ENCODE measurements at places on chromosomes 4 and X. TPM values are rescaled to one million over a fixed set of nuclear protein-coding genes. Genes with fewer than 3 reads are reported as not detected.

GRCh38 chr4:125624951-125625350 lies 310.2 kb downstream of the FAT4 start:
- H3K27me3 ChIP-seq: no peaks in the 10 kb centered on the region
- no peaks in the 10 kb centered on the region for H3K36me3 ChIP-seq
- no peak overlapping the region for H3K27ac ChIP-seq
- H3K4me3 ChIP-seq: no peak overlapping the region

GRCh38 chr4:24002330-24002966 lies 112.6 kb upstream of the PPARGC1A start:
- H3K27me3 ChIP-seq: no peaks in the 10 kb centered on the region
- H3K36me3 ChIP-seq: no peaks in the 10 kb centered on the region
- H3K4me1 ChIP-seq: no peaks in the 10 kb centered on the region
- H3K27ac ChIP-seq: no peak overlapping the region
- no peak overlapping the region for H3K4me3 ChIP-seq

GRCh38 chr4:164572877-164573279 lies 181.1 kb upstream of the SMIM31 start:
- H3K4me1 ChIP-seq: no peaks in the 10 kb centered on the region
- no peaks in the 10 kb centered on the region for H3K36me3 ChIP-seq
- no peak overlapping the region for H3K27ac ChIP-seq
- DNase-seq: no peak
- no peak overlapping the region for H3K4me3 ChIP-seq

DNA sequence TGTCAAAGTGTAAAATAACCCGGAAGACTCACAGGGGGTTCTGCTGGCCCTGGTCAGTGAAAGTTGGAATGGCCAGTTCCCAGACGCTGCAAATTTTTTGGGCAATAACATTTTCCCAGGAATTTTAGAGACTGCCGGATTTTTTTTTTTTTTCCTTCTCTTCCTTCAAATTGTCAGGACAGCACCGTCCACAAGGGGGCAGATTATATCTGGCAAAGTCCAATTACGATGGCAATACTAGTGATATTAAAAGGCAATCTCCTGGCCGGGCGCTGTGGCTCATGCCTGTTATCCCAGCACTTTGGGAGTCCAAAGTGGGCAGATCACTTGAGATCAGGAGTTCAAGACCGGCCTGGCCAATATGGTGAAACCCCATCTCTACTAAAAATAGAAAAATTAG lies 20.5 kb downstream of the SLC25A5 start:
- peak; percentile 34 for DNase-seq

DNA sequence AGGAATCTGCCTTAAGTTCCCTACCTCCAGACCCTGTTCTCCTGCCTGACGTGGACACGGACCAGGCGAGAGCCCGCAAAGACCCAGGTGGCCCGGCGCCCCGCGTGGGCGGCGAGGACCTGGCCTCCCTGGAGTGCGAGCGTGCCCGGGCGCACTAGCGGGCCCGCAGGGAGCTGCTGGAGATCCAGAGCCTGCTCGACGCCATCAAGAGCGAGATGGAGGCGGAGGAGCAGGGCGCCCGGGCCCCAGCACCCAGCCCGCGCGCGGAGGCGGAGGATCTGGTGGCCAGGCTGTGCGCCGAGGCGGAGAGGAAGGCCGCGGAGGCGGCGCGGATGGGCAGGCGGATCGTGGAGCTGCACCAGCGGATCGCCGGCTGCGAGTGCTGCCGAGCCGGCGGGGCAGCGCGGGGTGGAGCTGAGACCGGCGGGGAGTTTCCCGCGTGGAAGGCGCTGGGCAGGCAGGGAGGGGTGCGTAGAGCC lies 18.2 kb downstream of the MRFAP1 start:
- no peaks in the 10 kb centered on the region for H3K4me1 ChIP-seq
- peak overlapping the region; percentile 23 for H3K4me3 ChIP-seq

DNA sequence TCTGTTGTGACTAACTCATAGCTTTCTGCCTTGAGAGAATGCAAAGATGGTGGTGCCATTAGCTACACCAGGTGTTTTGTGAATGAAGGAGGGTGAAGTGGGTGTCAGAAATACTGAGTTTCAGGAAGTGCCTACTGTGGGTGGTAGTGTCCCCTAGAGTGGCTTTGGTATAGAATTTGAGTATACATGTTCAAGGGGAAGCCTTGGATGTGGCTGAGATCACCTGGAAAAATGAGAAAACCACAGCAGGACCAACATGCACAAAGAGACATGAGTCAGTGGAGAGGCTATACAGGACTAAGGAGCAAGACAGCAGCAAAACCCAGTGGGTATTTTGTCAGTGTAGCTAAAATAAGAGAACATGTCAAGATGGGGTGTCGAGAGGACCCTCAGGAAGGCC lies 204.3 kb upstream of the TBL1X start:
- no peak for DNase-seq
- no peak overlapping the region for H3K27ac ChIP-seq
- no peaks in the 10 kb centered on the region for H3K36me3 ChIP-seq
- H3K27me3 ChIP-seq: no peaks in the 10 kb centered on the region
- H3K4me3 ChIP-seq: no peak overlapping the region

Gene PPP1R2C
- not detected for polyA plus RNA-seq

Gene AFP
- polyA plus RNA-seq: 442 TPM

Gene KLB
- polyA plus RNA-seq: 0.75 TPM
